T-helper 1 cell (primary cell): ENCODE measurements at places on chromosomes 5 and 9.

DNA sequence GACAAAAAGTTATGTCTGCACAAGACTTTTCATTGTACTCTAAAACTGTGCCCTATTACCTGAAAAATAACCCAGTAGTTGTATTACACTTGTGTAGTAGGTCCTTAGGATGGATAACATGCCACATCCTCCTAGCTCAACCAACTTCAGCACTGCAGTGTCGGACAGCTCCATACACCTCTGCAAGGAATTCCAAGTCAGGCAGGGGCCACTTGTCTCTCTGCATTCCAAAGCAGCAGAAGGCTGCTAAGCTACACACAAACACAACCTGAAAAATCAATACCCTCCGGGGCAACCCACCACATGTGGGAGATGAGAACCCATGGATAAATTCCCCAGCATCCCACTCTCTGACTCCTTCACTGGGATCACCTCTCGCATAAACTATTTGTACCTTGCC is 50.2 kb downstream of the MED10 start:
- DNase-seq = no peak

- DNase-seq = no peak
Observed at GRCh38 chr5:53777864-53778618, 217.6 kb downstream of the NDUFS4 start.

GRCh38 chr9:75265525-75265972 is 177.2 kb downstream of the OSTF1 start:
- DNase-seq = peak; percentile 28

DNA sequence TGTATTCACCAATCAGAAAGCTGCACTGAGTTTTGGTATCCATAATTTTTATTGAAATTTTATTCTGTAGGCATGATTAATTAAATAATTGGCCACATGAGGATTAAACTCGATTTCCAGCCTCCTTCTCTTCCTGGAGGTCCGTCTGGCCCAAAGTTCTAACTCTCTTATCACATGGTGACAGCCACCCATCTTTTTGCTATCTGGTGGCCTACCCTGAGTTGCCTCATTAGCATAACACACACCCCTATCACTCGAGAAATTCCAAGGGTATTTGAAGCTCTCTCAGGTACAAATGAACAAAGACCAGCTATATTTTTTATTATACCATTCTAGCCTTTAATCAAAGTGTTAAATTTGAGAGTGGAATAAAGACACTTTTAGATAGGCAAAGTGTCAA is 57.7 kb downstream of the APC start:
- no peak for DNase-seq
